Progenitor cell of endocrine pancreas (in vitro differentiated cells): ENCODE measurements at places on chromosomes 1 and 21. TPM values are rescaled to one million over a fixed set of nuclear protein-coding genes. Genes with fewer than 3 reads are reported as not detected.

- no peak overlapping the region for H3K4me3 ChIP-seq
- H3K4me1 ChIP-seq: no peaks in the 10 kb centered on the region
- DNase-seq: no peak
- no peak overlapping the region for H3K27ac ChIP-seq
- no peaks in the 10 kb centered on the region for H3K36me3 ChIP-seq
These were observed 38.5 kb upstream of the SLC19A1 start for GRCh38 chr21:45580576-45581321.

DNA sequence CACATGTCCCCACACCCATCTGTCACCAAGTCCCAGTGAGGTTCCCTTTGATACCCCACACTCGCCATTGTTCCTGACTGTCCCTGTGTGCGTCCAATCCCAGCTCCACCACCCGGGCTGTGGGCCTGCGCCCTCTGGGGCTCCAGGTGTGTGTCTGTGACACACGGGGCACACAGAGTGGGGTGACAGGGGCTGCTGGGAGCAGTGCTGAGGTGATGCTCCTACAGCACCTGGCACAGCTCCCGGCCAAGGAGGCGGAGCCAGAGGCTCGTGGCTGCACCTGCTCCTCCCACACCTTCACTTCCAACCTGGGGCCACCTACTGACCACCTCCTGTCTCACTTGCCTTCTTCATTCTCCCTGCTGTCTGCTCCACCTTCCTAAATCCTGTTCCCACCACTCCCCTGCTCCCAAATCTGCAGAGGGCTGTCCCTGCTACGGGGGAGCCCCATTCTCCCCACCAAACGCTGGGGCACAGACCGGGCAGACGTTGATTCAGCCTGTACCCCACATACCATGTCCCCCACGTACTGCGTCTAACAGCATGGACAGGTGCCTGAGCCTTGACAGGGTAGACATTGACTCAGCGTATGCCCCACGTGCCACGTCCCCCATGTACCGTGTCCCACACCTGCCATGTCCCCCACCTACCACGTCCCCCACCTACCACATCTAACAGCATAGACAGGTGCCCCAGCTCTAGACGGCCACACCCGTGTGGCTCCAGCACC, 16.4 kb downstream of the WDR4 start:
- H3K4me3 ChIP-seq: no peak overlapping the region
- H3K36me3 ChIP-seq: peaks cover 15% of the 10 kb centered on the region
- H3K27ac ChIP-seq: no peak overlapping the region
- no peaks in the 10 kb centered on the region for H3K27me3 ChIP-seq
- no peak for DNase-seq
- no peaks in the 10 kb centered on the region for H3K4me1 ChIP-seq

The LENEP gene
- 0.84 TPM in 2 replicates for total RNA-seq

- no peak overlapping the region for H3K27ac ChIP-seq
- DNase-seq: no peak
- H3K36me3 ChIP-seq: no peaks in the 10 kb centered on the region
- H3K4me1 ChIP-seq: no peaks in the 10 kb centered on the region
These were observed 7.8 kb downstream of the CLDN19 start for GRCh38 chr1:42732126-42732680.

DNA sequence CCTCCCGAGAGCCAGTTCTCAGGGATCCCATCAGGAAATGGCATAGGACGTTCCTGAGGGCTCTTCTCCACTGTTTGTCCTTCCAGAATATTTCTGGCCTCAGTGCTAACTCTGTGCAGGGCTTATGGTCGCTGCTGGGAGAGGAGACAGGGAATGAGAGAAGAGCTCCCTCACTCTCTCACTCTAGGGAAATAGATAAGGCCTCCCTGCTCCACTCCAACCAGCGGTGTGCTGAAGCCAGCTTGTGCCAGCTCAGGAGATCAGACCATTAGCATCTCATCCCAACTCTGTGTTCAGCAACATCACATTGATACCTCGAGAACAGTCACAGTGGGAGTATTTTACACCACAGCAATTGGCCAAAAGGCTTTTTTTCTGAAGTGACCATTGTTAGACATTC, 49.2 kb upstream of the ZC3H12A start:
- H3K4me1 ChIP-seq: no peaks in the 10 kb centered on the region
- H3K4me3 ChIP-seq: no peak overlapping the region
- no peak overlapping the region for H3K27ac ChIP-seq
- no peaks in the 10 kb centered on the region for H3K36me3 ChIP-seq
- peaks cover 41% of the 10 kb centered on the region for H3K27me3 ChIP-seq
- no peak for DNase-seq

The RIPPLY3 gene
- total RNA-seq: 17.9 and 18.9 TPM in 2 replicates

The RHCE gene
- not detected in 2 replicates for total RNA-seq
